ENCODE measurements at places on chromosomes 3 and 15. TPM values are rescaled to one million over a fixed set of nuclear protein-coding genes. Genes with fewer than 3 reads are reported as not detected.

Gene SLC25A26
- total RNA-seq, result 18.9 TPM

Gene NOX5
- total RNA-seq, result not detected

Gene CDHR4
- total RNA-seq, result not detected

Gene TRH
- total RNA-seq, result not detected

Gene CLDN16
- not detected for total RNA-seq

Gene ZNF662
- 1.5 TPM for total RNA-seq

Gene CHRD
- total RNA-seq, result not detected

- DNase-seq, result no peak
- H3K4me1 ChIP-seq, result peaks cover 10% of the 10 kb centered on the region
These were observed 200.1 kb upstream of the PROK2 start for GRCh38 chr3:71984843-71985613.

- no peaks in the 10 kb centered on the region for H3K4me1 ChIP-seq
- peaks cover 20% of the 10 kb centered on the region for H3K27me3 ChIP-seq
- H3K36me3 ChIP-seq, result no peaks in the 10 kb centered on the region
- H3K4me3 ChIP-seq, result no peak overlapping the region
These were observed 1.4 kb upstream of the CRABP1 start for GRCh38 chr15:78338781-78339180.

GRCh38 chr3:183181606-183182005 lies 19.1 kb upstream of the LAMP3 start:
- H3K4me1 ChIP-seq, result peaks cover 6% of the 10 kb centered on the region
- no peaks in the 10 kb centered on the region for H3K36me3 ChIP-seq
- H3K4me3 ChIP-seq, result no peak overlapping the region
- no peak for DNase-seq
- H3K27me3 ChIP-seq, result peaks cover 5% of the 10 kb centered on the region

DNA sequence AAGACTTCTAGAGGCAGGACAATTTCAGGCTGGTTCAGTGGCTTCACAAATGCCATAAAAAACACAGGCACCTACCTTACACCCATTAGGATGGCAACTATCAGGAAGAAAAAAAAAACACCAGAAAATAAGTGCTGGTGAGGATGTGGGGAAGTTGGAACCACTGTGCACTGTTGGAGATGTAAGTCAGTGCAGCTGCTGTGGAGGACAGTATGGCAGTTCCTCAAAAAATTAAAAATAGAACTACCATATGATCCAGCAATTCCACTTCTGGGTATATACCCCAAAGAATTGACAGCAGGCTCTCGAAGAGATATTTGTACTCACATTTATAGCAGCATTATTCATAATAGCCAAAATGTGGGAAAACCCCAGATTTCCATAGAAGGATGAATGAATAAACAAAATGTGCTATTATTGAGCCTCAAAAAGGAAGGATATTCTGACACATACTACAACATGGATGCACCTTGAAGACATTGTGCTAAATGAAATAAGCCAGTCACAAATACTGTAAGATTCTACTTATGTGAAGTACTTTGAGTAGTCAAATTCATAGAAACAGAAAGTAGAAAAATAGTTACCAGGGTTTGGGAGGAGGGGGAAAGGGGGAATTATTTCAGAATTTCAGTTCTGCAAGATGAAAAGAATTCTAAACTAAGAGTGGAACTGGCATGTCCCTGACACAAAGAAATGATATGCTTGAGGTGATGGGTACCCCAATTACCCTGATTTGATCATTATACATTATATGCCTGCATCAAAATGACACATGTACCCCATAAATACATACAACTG lies 40.9 kb downstream of the NR1D2 start:
- no peak for DNase-seq
- no peaks in the 10 kb centered on the region for H3K27me3 ChIP-seq
- no peaks in the 10 kb centered on the region for H3K4me1 ChIP-seq
- H3K27ac ChIP-seq, result no peak overlapping the region
- no peaks in the 10 kb centered on the region for H3K36me3 ChIP-seq
- no peak overlapping the region for H3K4me3 ChIP-seq

DNA sequence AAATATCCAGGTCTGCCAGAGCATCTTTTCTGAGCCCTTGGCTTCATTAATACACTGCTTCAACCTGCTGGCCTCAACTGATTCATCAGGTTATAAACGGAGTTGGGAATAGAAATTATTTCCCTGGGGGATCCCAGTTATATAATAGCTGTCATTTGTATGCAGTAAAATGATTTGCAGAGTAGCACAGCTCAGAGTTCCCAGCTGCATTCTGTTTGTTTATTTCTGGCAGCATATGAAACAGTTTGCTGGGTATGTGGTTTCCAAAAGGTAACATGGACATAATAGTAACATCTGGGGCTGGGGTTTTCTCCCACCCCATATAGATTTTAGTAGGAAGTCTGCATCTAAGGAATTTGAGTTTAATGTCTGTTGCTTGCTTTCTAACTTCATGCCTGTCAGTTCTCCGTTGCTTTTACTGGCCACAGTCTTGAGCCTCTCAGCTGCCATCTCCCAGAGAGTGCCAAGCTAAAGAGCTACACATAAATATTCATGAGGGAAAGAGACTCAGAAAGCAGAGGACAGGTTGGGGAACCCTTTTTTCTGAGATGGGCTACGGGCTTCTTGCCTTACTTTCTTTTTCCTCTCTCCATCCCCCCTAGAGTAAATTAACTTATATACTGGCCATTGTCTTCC lies 124.6 kb downstream of the TMEM108 start:
- H3K36me3 ChIP-seq, result no peaks in the 10 kb centered on the region
- no peaks in the 10 kb centered on the region for H3K27me3 ChIP-seq
- H3K4me1 ChIP-seq, result no peaks in the 10 kb centered on the region
- H3K27ac ChIP-seq, result no peak overlapping the region
- no peak overlapping the region for H3K4me3 ChIP-seq

- DNase-seq, result no peak
- no peaks in the 10 kb centered on the region for H3K27me3 ChIP-seq
- H3K4me1 ChIP-seq, result peaks cover 46% of the 10 kb centered on the region
- H3K36me3 ChIP-seq, result peaks cover 6% of the 10 kb centered on the region
These were observed 10.7 kb upstream of the CAMK1 start for GRCh38 chr3:9780458-9780812.

GRCh38 chr3:85586018-85586417 lies 627.2 kb downstream of the CADM2 start:
- H3K36me3 ChIP-seq, result no peaks in the 10 kb centered on the region
- H3K4me3 ChIP-seq, result no peak overlapping the region
- H3K27me3 ChIP-seq, result no peaks in the 10 kb centered on the region
- no peak for DNase-seq
- H3K4me1 ChIP-seq, result no peaks in the 10 kb centered on the region

DNA sequence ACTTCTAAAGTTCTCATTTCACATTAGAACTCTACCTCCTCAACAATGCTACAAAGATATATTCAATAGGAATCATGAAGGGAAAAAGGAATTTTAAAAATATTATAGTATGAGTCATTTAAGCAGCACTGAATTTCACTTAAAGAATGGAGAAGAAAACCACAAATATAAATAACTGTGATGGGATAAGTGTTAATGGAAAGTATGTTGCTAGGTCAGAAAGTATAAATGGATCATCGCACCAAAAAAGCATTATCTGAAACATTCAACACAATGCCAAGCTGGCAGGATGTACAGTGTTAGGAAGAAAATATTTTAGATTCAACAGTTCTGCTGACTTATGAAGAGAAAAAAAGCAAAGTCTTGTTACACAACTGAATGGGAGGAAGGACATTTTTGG lies 101.4 kb downstream of the TFG start:
- no peak for DNase-seq
- no peaks in the 10 kb centered on the region for H3K36me3 ChIP-seq
- no peak overlapping the region for H3K4me3 ChIP-seq
- no peaks in the 10 kb centered on the region for H3K4me1 ChIP-seq
- H3K27ac ChIP-seq, result no peak overlapping the region

- H3K4me3 ChIP-seq, result no peak overlapping the region
- no peak for DNase-seq
- no peaks in the 10 kb centered on the region for H3K4me1 ChIP-seq
- no peaks in the 10 kb centered on the region for H3K36me3 ChIP-seq
These were observed 32.6 kb downstream of the ADAMTS9 start for GRCh38 chr3:64655160-64655559.

DNA sequence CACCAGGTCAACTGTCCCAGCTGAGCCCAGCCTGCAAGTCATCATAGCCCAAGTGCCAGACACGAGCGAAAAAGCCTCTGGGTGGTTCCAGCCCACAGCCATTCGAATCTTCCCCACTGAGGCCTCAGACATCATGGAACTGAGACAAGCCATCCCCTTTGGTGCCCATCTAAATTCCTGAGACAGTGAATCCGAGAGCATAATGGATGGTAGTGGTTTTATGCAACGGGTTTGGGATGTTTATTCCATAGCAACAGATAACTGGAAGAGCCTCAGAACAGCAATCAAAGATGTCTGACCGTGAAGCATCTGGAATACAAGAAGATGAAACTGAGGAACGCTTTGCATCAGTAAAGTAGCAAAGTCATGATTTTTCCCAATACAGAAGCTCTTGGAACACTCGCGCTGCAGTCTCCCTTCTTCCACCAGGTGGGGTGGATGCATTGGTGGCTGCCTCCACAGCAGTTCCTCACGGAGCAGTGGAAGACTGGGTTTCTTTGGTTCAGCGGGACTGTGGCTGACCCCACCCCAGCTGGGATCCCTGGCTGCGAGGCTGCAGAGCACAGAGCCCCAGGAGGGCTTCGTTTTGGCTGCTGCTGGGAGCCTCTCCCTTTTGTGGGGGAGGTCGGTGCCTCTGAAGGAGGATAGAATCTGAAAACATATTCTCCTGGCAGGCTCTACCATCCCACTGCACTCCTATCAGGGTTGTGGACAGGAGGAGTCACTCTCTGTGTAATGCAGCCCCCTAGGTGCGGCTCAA lies 26.4 kb upstream of the PDE8A start:
- H3K27ac ChIP-seq, result no peak overlapping the region

GRCh38 chr15:42338500-42338899 lies 20.8 kb upstream of the CAPN3 start:
- H3K27me3 ChIP-seq, result no peaks in the 10 kb centered on the region
- H3K36me3 ChIP-seq, result peaks cover 4% of the 10 kb centered on the region
- H3K4me1 ChIP-seq, result no peaks in the 10 kb centered on the region

GRCh38 chr3:124178531-124178930 lies 186.6 kb upstream of the ROPN1 start:
- DNase-seq, result no peak
- no peaks in the 10 kb centered on the region for H3K36me3 ChIP-seq
- no peaks in the 10 kb centered on the region for H3K4me1 ChIP-seq
- no peaks in the 10 kb centered on the region for H3K27me3 ChIP-seq

DNA sequence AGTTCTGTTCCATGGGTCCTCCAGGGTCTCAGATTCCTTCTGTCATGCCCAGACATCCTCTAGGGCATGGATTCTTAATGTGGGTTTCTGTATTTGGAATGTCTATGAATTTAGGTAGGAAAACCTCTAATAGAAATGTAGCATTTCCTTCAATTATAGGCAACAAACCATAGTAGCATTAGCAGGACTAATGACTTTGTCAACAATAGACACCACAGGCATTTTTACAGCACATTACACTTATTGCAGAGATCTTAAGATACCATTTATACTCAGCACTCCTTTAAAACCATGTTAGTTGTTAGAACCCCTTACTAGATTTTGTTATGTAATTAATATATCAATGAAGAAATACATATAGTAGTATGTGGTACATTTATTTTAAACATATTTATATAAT lies 77.8 kb upstream of the TBC1D5 start:
- H3K27ac ChIP-seq, result no peak overlapping the region
- no peak overlapping the region for H3K4me3 ChIP-seq
- DNase-seq, result no peak
- H3K36me3 ChIP-seq, result no peaks in the 10 kb centered on the region
- H3K4me1 ChIP-seq, result no peaks in the 10 kb centered on the region

- no peaks in the 10 kb centered on the region for H3K4me1 ChIP-seq
- no peaks in the 10 kb centered on the region for H3K27me3 ChIP-seq
- H3K4me3 ChIP-seq, result no peak overlapping the region
- no peak overlapping the region for H3K27ac ChIP-seq
These were observed 243.5 kb upstream of the UBE2E2 start for GRCh38 chr3:22959593-22959992.

GRCh38 chr15:50996641-50997040 lies 88.2 kb downstream of the AP4E1 start:
- no peaks in the 10 kb centered on the region for H3K4me1 ChIP-seq
- H3K27ac ChIP-seq, result no peak overlapping the region
- no peaks in the 10 kb centered on the region for H3K36me3 ChIP-seq
- no peak overlapping the region for H3K4me3 ChIP-seq

GRCh38 chr3:101814835-101815234 lies 34.5 kb upstream of the NFKBIZ start:
- H3K36me3 ChIP-seq, result peaks cover 5% of the 10 kb centered on the region
- no peak for DNase-seq
- H3K27me3 ChIP-seq, result no peaks in the 10 kb centered on the region
- no peak overlapping the region for H3K27ac ChIP-seq
- peaks cover 27% of the 10 kb centered on the region for H3K4me1 ChIP-seq
- H3K4me3 ChIP-seq, result no peak overlapping the region

DNA sequence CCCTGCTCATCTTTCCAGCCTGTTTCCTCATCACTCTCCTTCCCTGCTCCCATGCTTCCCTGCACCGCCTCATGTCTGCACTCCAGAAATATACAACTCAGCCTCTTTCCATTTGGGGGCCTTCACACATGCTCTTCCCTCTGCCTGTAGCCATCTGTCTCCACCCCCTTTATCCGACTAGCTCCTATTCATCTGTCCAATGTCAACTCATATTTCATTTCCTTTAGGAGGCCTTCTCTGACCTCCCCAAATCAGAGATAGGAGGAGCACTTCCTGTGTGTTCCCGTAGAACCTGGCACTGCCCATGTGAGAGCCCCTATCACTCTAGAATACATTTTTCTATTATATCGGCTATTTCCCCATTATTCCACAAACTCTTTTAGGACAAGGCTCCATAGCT lies 10.6 kb downstream of the ATP8B4 start:
- peaks cover 18% of the 10 kb centered on the region for H3K4me1 ChIP-seq
- H3K4me3 ChIP-seq, result no peak overlapping the region
- no peak for DNase-seq

Data from CD8-positive, alpha-beta memory T cell (primary cell).